Stimulated activated CD8-positive, alpha-beta memory T cell treated with anti-CD3 and anti-CD28 coated beads, Interleukin-15, amount 100 ng/mL, for 4 hours (primary cell): ENCODE measurements at places on chromosomes 16 and 17.

- no peak for DNase-seq
Measured at GRCh38 chr17:82247182-82247823, 18.5 kb downstream of the SLC16A3 start.

GRCh38 chr16:23521965-23522364 is 11.7 kb upstream of the GGA2 start:
- DNase-seq, result no peak

DNA sequence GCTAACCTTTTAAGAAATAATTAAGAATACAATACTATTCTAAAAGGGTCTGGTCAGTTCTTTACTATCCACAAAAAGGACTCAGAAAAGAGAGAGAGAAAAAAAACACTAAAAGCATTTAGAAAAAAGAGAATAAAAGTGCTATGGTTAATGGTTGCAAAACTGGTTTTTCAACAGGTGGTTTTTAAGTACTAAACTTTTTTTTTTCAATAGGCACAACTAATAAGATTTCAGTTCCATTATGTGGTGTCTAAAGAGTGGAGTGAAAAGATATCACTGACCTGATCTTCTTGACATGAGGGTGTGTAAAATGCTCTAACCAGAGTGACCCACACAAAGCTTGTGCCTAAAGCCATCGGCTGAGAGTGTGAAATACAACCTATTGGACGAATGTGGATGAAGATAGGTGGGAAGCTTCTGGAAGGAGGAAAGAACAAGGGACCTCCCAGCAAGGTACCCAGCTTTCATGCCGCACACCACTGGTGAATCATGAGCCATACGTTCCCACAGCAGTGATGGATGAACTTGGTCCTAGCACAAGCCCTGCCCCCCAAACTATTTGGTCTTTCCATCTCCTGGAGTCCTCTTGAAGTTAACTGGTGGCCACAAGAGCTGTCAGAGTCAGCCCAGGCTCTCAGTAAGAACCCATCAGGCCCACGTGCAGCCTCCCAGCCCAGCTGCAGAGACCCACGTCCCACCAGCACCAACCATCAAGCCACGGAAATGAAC is 103.0 kb downstream of the ZFHX3 start:
- DNase-seq, result no peak

- no peak for DNase-seq
Measured at GRCh38 chr16:87216841-87217275, 100.3 kb downstream of the C16orf95 start.

- DNase-seq, result no peak
Measured at GRCh38 chr16:8257561-8257960, 332.8 kb downstream of the TMEM114 start.

DNA sequence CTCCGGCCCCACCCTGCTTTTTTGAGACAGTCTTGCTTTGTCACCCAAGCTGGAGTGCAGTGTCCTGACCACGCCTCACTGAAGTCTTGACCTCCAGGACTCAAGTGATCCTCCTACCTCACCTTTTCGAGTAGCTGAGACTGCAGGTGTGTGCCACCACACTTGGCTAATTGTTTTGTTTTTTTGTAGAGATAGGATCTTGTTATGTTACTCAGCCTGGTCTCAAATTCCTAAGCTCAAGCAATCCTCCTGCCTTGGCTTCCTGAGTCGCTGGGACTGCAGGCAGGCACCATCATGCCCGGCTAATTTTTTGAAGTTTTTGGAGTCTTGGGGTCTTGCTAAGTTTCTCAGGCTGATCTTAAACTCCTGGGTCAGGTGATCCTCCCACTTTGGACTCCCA is 206.7 kb downstream of the SHISA9 start:
- no peak for DNase-seq
